ENCODE measurements at places on chromosomes 3 and 15.

GRCh38 chr3:108338901-108339545 is 42.7 kb downstream of the HHLA2 start:
- DNase-seq: no peak

DNA sequence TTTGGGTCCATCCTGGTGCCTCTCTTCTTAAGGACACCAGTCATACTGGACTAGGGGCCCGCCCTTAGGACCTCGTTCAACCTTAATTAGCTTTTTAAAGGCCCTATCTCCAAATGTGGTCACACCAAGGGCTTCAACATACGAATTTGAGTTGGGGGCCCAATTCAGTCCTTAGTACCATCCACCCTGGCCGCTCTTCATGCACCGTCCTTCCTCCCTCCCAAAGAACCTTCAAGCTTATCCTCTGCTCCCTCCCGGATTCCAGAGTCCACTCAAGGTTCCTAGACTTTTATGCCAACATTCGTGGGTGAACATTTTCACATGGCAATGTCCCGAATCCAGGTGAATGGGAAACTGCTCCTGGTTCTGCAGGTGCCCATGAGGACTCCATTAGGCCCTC is 201.3 kb upstream of the IGF1R start:
- DNase-seq: no peak

- no peak for DNase-seq
Observed at GRCh38 chr15:66941791-66942190, 123.6 kb upstream of the SMAD3 start.

GRCh38 chr3:50450209-50450921 is 53.1 kb downstream of the CACNA2D2 start:
- DNase-seq: peak; percentile 49

DNA sequence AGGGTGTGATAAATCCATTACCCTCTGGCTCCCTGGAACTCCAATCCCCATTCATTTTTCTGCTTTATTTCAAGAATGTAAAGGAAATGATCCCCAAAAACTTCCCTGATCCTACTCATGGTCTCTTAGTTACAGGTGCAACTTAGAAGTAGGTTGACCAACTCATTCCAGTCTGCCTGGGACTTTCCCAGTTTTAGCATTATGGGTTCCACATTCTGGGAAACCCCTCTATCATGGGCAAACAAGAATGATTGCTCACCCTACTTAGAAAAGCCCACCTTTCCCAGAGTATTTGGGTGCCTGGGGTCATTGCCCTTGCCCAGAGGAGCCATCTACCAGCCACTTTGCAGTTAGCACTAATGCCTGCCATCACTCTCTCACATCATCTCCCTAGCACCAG is 15.6 kb downstream of the CLDN18 start:
- no peak for DNase-seq

DNA sequence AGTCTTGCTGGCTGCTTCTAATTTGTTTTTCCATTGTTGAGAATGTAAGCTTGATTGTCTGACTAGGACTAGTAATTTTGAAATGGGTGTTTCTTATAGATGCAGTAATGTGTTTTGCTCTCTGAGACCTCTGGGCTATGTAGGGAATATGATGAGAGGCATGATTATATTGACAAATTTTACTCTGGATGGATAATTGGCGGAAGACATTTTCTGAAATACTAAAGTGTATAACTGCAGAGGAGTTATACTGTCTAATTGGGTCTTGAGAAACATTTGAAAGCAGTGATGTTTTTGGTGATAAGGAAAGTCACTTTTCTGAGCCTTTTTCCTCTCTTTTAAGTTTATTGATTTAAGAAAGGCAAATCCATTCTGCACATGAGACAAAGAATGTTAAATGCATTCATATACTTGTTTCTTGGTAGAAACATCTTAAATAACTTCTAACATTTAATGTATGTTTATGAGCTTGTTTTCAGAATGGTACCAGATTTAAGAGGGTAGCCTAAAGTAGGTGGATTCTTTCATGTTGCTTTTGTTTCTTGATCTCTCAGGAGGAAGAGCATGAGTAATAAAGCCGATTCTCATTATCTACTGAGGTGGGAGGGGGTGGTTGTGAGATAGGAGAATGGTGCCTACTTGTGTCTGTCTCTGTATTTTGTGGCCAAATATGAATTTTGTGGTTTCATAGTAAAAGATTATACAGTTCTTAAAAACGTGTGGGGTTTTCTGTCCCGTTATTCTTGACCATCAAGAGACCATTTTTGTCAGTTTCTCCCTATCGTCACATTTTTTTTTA is 2.0 kb downstream of the ATP2C1 start:
- no peak for DNase-seq

- DNase-seq: no peak
Observed at GRCh38 chr15:89472785-89473256, 23.6 kb downstream of the RHCG start.

DNA sequence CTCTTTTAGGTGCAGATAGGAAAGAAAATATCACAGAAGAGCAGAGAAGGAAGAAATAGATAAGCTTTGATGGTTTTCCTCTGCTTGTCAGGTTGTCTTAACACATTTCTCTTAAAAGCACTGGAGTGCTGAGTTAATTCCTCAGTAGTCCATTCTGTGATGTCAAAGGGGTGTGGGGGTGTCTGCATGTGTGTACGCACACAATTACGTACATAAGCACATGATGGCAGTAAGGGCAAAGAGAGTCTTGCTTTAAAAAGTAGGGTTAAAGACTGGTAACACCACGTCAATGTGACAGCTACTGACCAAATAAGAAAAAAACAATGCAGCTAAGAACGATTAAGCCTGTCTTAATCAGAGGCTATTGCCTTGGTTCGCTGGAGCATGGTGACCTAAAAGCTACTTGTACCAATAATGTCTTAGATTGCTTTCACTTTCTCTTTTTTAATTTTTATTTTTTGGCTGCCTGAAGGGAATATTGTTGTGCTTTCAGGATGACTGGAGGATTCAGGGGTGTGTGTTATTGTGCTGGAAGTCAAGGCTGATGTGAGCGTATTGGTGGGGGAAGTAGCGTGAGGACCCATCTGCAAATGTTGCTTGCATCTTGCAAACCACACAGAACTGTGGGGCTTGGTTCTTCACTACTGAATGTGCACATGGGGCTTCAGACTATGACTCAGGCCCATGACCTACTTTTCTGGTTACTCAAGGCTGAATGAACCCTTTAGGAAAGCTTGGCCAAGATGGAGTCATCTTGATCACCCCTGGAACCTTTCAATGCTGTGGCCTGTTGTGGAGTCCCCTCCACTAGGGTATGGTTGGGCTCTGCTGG is 417.8 kb upstream of the TPM1 start:
- DNase-seq: no peak

- DNase-seq: no peak
Observed at GRCh38 chr3:120659285-120659684, 22.8 kb downstream of the HGD start.

GRCh38 chr3:182837855-182838454 is 44.7 kb downstream of the ATP11B start:
- no peak for DNase-seq

- DNase-seq: no peak
Observed at GRCh38 chr3:136343873-136344555, 93.9 kb downstream of the PCCB start.

DNA sequence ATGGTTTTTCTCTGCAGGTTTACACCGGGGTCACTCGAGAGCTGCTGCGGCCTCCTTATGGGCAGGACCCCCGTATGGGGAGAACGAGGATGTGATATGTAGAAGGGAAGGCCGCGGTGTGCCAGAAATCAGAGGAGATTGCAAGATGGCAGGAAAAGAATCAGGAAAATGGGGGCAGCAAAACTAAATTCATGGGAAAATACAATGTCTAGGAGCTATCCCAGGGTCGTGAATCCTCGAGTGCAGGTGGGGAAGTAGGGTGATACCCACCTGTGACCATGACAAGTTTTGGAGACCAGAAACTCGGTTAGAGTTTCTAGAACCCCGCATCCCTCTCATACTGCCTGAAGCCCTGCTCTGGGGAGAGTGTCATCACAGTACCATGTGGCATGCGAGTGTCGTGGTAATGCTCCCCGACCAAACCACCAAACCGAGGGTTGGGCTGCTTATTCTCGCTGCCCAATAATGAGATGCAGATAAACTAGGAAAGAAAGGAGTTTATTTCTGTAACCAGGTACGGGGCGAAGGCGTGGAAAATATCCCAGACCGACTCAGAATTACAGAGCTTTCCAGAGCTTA is 781 bp downstream of the TRNT1 start:
- DNase-seq: peak; percentile 8

- no peak for DNase-seq
Observed at GRCh38 chr3:130374908-130375307, 29.4 kb downstream of the COL6A5 start.

- DNase-seq: no peak
Observed at GRCh38 chr3:187570776-187571175, 99.4 kb downstream of the SST start.

GRCh38 chr3:38347421-38348200 is 1.0 kb downstream of the XYLB start:
- DNase-seq: no peak

GRCh38 chr3:42290966-42291714 is 25.2 kb upstream of the CCK start:
- DNase-seq: no peak

DNA sequence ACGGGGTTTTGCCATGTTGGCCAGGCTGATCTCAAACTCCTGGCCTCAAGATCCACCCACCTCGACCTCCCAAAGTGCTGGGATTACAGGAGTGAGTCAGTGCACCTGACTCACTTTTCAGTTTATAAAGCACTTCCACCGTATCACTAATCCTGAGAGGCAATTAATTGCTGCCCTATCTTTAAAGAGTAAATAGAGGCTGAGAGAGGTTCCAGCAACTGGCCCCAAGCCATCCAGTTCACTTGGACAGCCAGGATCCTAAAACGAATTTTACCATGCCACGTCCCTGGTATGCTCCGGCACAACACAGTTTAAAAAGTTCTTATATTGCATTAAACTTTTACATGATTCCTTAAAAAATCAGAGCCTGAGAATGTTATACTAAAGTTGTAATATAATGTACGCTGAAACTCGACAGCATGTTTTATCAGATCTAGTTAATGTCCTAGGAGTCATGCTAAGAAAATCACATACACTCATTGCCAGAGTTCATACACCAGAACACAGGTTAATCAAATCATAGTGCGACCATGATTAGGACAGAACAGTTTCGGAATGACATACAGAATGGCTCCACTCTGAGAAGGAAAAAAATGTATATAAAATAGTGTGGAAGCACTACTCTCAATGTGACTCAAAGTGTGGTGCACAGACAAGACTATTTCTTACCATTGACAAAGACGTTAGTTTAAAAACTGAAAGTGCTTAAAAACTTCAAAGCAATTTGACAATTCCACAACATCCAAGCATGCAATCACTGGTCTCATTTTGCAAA is 125.4 kb downstream of the ULK4 start:
- no peak for DNase-seq

GRCh38 chr3:188908002-188908850 is 263.5 kb upstream of the TPRG1 start:
- DNase-seq: no peak

DNA sequence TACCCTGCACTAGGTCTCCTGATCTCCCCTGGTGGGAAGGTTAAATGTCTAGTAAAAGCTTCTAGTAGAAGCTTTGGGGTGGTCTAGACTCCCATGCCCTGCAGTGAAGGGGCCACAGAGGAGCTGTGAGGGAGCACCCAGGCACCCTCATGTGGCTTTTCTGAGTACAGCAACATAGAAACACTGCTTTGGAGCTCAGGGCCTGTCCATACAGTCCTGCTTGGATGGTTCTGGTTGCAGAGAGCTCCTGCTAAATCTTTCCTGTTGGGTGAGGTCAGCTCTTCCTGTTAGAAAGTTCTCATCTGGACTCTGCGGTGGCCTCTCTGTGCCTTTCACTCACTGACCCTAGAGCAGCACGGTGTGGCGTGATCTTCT is 47.8 kb downstream of the GPD1L start:
- no peak for DNase-seq

GRCh38 chr15:75153087-75153486 is 48.6 kb upstream of the C15orf39 start:
- DNase-seq: no peak

- DNase-seq: no peak
Observed at GRCh38 chr15:88887068-88887580, 8.2 kb downstream of the HAPLN3 start.

DNA sequence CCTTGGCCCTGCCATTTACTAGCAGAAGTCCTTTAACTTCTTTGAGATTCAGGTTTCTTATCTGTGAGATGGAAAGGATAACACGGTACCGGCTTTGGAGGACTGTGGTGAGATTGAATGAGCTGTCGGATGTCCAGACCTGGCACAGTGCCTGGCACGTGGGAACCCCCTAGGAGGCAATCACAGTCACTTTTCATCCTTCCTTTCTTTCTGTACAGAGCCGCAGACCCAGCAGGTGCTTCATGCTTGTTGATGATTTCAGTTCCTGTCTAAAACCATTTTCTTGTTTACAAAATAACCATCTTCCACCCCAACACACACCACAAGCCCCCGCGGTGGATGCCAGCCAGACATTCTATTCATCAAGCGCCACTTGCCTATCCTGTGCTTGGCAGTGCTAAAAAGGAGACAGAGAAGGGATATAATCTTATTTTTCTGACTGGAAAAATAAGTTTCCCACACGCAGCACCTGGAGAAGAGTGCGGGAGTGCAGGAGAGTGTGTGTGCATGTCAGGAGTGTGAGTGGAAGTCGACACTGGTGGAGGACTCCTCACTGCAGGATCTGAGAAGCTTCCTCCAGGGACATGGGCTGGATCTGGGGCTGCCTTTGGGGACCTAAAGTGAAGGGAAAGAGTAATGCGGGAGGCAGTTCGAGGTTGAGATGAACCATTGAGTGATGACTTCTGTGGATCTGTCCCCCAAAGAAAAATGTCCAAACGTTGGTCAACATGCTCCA is 85.7 kb downstream of the ST6GAL1 start:
- no peak for DNase-seq

DNA sequence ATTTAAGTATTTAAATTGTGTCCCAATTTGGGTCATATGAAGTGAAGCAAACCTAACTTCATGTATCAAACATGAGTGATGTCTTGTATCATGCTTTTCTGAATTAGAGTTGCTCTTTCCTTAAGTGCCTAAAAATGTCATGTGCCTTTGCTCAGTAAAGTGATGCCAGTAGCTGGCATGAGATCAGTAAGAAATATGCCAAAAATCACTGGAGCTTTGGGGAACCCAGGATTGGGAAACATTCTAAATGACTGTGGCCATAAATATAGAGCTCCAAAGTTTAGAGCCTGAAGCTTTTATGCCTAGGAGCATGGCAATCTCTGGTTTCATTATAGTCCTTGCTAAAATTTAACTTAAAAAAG is 33.8 kb downstream of the RBMS3 start:
- no peak for DNase-seq

GRCh38 chr3:25292595-25292994 is 135.5 kb upstream of the RARB start:
- no peak for DNase-seq

DNA sequence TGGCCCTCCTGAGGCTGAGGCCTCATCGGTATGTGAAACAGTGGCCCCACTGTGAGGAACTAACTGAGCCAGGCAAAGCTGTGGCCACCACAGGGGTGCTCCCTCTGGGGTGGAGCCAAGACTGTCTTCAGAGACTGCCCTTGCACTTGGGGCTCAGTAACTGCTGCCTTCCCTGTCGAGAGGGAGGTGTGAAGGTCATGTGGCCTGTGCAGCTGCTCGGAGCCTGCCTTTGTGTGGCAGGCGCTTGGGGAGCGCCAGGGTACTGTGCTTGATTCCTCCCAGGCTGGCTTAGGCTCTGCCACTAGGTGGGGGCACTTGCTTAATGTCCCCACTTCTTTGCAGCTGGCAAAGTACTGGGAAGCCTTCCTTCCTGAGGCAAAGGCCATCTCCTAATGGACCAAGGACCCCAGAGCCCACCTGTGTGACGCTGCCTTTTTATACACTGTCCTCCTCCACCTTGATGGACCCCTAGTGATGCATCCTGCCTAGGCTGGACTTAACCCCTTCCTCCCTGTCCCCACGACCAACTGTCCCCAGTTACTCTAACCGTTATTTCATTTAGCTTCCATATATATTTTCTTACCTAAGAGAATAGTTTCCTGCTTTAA is 14.2 kb upstream of the SNX22 start:
- DNase-seq: no peak
